Activated CD8-positive, alpha-beta T cell treated with anti-CD3 and anti-CD28 coated beads for 36 hours (primary cell): ENCODE measurements at places on chromosomes 1 and 21. TPM values are rescaled to one million over a fixed set of nuclear protein-coding genes. Genes with fewer than 3 reads are reported as not detected.
A peak's percentile ranks its signal among the peaks of the same experiment; 100 is the strongest.

SIM2 gene
- total RNA-seq: not detected

EPS8L3 gene
- total RNA-seq: not detected

MAPKAPK2 gene
- 50.4 TPM for total RNA-seq

SH2D5 gene
- 1.6 TPM for total RNA-seq

RHBG gene
- total RNA-seq: not detected

HLX gene
- not detected for total RNA-seq

RNU1-4 gene
- total RNA-seq: 820 TPM

DNA sequence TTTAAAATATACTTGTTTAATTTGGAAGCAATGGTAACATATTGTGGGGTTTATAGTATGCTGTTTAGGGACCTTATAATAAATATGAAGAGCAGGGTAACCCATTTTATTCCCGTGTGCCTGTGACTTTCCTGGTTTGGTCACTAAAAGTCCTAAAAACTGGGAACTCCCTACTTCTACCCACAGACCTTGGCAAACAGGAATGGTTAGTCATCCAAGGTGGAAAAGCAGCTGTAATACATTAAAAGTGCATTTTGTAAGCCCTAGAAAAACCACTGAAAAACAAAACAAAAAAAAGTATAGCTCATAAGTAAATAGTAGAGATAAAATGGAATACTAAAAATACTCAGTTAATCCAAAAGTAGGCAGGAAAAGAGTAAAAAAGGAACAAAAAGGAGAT is 538.9 kb downstream of the LMO4 start:
- no peak for DNase-seq

GRCh38 chr1:23444104-23444533 is 19.6 kb upstream of the TCEA3 start:
- DNase-seq: no peak

GRCh38 chr1:171988243-171988885 is 147.1 kb downstream of the DNM3 start:
- no peak for DNase-seq

- no peak for DNase-seq
Measured at GRCh38 chr1:89457046-89457445, 67.6 kb upstream of the LRRC8B start.

DNA sequence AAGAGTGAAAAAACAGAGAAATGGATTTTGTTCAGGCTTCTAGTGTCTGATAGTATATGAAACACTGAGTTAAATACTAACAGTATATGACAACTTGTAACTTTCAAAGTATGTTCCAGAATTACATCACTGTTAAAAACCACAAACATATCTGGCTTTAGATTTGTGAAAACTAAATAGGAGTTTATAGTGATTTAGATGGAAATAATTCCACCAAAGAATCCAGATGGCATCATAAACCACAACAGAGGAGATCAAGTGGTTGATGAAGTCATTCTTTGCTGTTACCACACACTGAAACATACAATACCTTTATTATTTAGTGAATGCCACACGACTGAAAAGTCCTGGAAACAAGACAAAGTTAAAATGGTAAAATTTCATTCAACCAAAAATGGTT is 37.2 kb downstream of the ALG14 start:
- DNase-seq: no peak

GRCh38 chr1:27307874-27308598 is 13.9 kb upstream of the TMEM222 start:
- no peak for DNase-seq

DNA sequence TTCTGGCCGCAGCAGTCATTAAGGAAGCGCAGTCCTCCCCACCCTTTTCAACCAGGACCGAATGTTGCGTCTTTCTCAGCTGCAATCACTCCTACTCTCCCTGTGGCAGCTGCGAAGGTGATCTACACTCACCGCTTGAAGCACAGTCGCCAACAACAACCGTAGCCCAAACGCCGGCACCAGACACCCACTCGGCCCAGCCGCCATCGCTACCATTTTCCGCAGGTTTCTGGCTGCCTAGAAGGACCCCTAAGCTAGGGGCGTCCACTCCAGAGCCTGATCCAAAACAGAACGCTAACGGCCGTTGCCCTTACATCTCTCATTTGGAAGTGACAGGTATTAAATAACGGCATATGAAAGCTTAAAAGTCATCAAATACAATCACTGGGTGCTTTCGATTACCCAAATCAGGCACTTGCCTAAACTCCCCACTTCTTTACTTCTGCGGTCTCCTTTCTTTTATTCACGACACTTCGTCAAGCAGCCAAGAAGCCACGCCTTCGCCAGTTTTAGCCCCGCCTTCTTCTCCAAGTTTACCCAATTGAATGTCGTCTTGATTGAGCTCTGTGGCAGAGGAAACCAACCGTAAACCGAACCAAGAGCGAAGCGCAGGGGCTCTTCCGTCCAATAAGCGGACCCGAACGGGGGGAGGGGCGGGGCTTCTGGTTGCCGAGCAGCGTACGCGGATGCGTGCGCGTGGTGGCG is at the start of gene SELENOF:
TSS of gene SELENOF (minus strand) at position 231 of the 705 bp plus-strand sequence. CDS start at position 216, 15 bp downstream.
- DNase-seq: peak; percentile 100
